ENCODE measurements at places on chromosomes 6 and 20. TPM values are rescaled to one million over a fixed set of nuclear protein-coding genes. Genes with fewer than 3 reads are reported as not detected.

Gene SLC22A16
- not detected for total RNA-seq

- no peak for DNase-seq
Measured at GRCh38 chr6:129183681-129184301, 300.9 kb downstream of the LAMA2 start.

DNA sequence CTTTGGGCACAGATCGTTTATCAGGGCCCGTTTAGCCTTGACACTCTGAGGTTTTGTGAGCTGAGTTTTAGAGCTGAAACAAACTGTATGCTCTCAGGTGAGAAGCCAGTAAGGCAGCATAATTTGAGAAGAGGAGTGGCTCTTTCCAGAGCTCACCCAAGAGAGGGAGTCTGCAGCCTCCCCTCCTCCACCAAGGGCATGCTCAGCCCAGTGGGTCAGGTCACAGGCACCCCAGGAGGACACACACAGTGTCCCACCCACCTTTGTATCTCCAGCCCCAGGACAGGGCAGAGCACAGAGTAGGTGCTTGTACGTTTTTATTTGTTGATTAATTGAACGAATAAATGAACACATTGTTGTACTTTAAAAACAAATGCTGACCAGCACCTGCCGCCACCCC, 3.4 kb downstream of the TSPO2 start:
- DNase-seq = no peak

GRCh38 chr6:132978685-132979084, 164.3 kb downstream of the RPS12 start:
- DNase-seq = no peak

DNA sequence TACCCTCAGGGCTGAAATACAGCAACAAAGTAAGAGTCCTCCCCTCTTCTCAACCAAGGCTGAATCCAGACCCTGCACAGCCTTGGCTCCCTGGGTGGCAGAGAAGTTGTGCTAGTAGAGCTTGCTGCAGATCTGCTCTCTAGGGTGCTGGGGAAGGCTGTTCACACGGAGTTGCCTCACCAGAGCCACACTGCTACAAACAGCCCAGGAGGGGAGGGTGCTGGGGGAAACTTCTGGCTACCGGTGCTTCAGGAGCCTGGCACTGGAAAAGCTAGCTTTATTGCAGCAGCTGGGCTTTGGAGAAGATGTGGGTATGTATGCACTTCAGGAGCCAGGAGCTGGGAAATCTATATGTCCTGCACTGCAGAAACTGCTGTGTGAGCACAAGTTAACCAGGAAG, 37.6 kb upstream of the SUPT3H start:
- DNase-seq = no peak

GRCh38 chr6:112027942-112028674, 25.8 kb upstream of the CCN6 start:
- no peak for DNase-seq

Gene GLYATL3
- not detected for total RNA-seq

Gene NRSN1
- total RNA-seq = not detected

GRCh38 chr6:163572612-163573011, 158.1 kb downstream of the QKI start:
- DNase-seq = no peak
